ENCODE measurements at places on chromosomes 1 and 21.

- no peak for DNase-seq
Measured at GRCh38 chr1:56063461-56063860, 515.9 kb downstream of the PLPP3 start.

- DNase-seq = no peak
Measured at GRCh38 chr1:228283043-228283371, 75.2 kb downstream of the OBSCN start.

- DNase-seq = no peak
Measured at GRCh38 chr1:204446413-204447111, 34.9 kb upstream of the PPP1R15B start.

- no peak for DNase-seq
Measured at GRCh38 chr1:36419569-36419968, 21.9 kb upstream of the LSM10 start.

GRCh38 chr1:194829492-194829891 is 1643.1 kb upstream of the B3GALT2 start:
- DNase-seq = no peak

GRCh38 chr1:107954126-107954525 is 10.9 kb downstream of the VAV3 start:
- DNase-seq = no peak

DNA sequence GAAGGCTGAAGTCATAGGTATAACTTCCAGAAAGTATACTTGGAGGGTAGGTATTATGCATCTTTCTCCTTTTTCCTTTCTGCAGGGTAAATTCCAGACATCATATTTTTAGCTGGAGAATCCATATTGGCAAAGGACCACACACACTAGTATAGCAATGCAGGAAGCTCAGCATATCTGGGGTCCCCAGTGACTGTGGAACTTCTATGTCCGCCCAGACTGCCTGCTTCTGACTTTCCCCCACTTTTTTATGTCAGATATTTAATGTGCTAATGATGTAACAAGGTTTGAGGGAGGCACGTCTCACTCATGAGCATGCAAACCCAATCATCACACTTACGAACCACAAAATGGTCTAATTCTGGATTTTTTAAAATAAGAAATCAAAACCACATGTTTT is 90.4 kb downstream of the BACH1 start:
- no peak for DNase-seq
